Camera-type eye (tissue), 1 donor: ENCODE measurements at places on chromosomes 11 and 22. TPM values are rescaled to one million over a fixed set of nuclear protein-coding genes. Genes with fewer than 3 reads are reported as not detected.

The CFAP300 gene
- total RNA-seq, result 5.6 TPM

The TIMM10 gene
- 18.0 TPM for total RNA-seq

The MMP1 gene
- not detected for total RNA-seq

The MS4A15 gene
- not detected for total RNA-seq

The BBS1 gene
- 146 TPM for total RNA-seq

The MIEF1 gene
- total RNA-seq, result 24.1 TPM

The POU2F3 gene
- 0.27 TPM for total RNA-seq

The OR8D1 gene
- total RNA-seq, result not detected

The TEX12 gene
- total RNA-seq, result 0.93 TPM

The LRRC32 gene
- 25.8 TPM for total RNA-seq

The CCDC88B gene
- 13.1 TPM for total RNA-seq

The VWA5A gene
- total RNA-seq, result 23.7 TPM

The CCDC89 gene
- 4.0 TPM for total RNA-seq

The ILK gene
- total RNA-seq, result 136 TPM
